Suppressor macrophage treated with lipopolysaccharide for 1 hour (primary cell): ENCODE measurements at places on chromosomes 6 and 20.
A peak's percentile ranks its signal among the peaks of the same experiment; 100 is the strongest.

DNA sequence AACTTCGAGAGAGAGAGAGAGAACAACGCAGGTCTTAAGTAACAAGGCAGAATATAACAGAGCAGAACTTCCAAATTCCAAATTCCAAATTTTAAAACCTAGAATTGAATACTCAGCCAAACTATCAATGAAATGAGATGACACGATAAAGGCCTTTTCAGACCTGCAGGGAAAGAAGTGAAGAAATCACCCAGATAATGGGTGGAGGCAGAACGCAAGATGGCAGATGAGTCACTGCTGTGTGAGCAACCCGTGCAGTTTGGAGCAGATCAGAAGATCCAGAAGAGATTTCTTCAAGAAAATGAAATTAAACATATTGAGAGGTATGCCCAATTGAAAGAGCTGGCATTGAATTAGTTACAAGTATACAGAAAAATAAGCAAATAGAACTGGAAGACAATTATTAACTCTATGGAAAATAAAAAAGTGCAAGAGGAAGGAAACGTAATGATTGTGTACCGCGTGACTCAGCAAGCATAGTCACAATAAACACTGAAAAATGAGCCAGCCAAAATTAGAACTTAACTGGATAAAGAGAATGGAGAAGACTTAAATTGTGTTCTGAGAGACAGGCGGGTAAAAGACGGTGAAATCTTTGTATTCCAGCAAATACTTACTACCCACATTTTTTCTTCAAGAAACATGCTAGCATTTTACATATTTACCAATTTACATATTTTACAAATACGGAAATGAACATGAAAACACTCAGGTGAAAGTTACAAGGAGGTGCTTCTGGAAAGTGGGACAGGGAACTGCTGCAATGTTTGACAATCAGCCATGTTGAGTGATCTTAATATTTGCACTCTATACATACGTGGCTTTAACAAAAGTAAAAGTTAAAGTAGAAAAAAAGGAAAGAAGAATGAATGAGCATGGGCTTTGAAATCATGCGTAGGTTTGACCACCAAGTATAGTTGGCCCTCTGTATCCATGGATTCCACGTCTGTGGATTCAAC lies 87.9 kb upstream of the CDYL start:
- DNase-seq = peak; percentile 80

DNA sequence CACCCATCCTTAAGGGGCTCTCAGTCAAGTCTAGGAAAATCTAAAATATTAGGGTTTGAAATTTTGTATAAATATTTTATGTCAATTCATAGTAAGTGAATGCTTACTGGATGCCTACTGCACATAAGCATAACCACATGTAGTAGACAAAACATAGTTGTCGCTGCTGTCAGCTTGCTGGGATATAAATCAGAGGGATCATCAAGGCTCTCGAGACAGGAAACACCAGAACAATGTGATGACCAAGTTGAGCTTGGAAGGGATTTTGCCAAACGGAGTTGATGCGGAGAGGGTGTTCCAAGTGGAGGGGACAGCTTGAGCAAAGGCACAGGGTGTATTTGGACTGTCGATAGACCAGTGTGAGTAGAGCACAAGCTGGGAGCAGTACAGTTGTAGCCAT lies 105.8 kb upstream of the SUPT3H start:
- DNase-seq = no peak

GRCh38 chr6:44079672-44080071 lies 47.6 kb downstream of the MRPL14 start:
- no peak for DNase-seq

DNA sequence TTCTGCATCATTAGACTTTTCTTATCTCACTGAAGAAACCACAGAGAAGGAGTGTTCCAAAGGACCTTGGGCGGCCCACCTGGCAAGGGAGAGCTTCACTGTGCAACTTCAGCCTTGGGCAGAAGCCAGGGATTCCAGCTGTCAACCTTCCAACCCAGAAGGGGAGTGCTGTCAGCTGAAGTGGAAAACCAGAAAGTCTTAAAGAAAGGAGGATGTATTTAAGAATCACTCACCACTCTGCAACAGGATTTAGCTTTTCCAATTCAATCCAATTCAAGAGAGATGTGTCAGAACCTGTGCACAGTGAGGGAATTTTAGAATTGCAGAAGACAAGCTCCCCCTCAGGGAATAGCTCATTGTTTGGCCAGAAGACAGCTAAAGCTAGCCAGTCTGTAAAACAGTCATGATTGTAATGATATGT lies 553.7 kb downstream of the CD83 start:
- DNase-seq = peak; percentile 68

DNA sequence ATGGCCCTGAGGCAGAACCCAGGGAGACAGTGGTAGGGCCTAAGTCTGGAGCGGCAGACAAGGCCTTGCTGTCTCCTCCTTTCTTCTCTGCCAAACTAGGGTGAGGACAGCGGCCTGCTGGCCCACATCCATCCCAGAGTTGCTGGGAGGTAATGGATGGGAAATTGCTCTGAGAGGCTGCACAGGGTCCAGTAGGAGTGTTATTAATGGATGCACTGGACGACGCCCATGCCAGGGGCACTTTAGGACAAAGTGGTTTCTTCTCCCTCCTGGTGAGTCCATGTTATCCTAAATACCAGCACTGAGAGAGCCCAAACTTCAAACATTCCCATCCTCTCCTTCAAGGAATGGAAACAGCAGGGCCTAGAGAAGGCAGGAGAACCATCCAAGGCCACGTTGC lies 28.3 kb upstream of the PREX1 start:
- no peak for DNase-seq

DNA sequence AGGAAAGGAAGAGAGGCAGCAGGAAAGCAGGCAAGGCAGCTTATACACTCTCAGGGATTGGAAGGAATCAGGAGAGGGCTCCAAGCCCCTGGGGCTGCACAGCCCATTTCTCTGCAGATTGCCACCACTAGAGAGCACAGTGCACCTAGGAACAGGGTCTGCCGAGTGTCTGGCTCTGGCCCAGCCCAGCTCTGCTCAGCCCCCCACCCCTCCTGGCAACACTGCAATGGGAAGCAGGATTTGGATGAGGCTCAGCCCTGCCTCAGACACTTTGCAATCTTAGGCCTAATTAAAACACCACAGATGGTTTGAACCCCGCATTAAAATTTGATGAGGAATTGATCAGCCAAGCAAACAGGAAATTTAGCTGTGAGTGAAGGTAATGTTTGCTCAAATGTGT lies 252.7 kb downstream of the DHX35 start:
- DNase-seq = no peak

DNA sequence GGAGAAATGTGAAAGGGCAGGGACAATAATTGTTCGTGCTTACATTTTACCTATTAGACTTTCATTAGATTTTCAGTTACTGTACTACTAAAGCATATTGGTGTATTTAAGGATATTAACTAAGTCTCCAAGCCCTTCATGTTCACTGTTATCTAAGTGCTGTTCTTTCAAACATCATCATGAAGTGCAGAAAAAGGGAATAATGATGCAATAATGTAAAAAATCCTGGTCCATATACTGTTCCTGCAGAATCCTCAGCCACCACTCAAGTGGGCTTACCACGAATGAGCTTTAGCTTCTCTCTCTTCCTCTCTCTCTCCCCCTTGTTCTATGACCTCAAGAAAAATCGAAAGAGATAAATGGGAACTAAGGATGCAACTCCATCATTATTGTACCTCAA lies 600.7 kb downstream of the UTRN start:
- no peak for DNase-seq

- no peak for DNase-seq
These were observed 36.1 kb downstream of the GMPR start for GRCh38 chr6:16274483-16274882.

- no peak for DNase-seq
These were observed 46.3 kb downstream of the TBPL1 start for GRCh38 chr6:133999305-133999704.

DNA sequence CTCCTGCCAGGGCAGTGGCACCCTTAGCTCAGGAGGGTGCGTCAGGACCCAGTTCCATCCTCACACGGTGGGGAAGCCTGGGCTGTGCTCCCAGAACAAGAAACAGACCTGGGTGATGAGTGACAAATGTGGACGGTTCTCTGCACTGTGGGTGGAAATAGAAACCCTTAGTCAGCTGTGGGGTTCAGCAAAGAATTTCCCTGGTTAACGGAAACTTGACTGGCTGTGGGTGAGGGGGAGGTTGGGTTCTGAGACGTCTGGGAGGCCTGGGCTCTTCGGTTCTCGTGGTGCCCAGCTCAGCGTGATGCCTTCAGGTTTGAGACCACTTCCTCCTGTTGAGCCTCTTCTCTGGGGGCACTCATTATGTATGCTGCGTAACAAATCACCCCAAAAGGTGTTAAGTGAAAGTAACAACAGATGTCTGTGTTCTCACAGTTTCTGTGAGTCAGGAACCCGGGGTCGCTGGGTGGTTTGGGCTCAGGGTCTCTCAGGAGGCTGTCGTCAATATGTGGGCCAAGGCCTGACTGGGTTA lies 53.1 kb upstream of the FAM83D start:
- no peak for DNase-seq

- DNase-seq = no peak
These were observed 81.0 kb upstream of the FAM8A1 start for GRCh38 chr6:17519120-17519519.

- DNase-seq = no peak
These were observed 255.7 kb upstream of the PRND start for GRCh38 chr20:4465855-4466545.

DNA sequence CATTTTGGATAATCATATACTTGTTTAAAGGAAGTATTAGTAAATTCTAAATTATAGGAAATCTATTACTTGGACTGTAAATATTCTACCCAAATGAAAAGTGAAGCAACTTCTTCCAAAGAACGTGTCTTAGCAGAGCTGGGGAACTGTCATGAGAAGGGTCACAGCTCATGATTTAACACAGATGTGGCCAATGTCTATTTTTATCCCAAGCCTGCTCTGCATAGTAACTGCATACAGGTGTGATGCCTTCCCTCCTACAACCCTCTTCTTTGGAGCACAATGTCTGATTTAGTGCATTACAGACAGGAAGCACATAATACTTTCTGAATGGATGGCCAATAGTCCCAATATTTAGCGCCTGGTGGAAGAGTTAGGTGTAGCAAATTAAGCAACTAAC lies 138.7 kb upstream of the THEMIS start:
- DNase-seq = no peak

DNA sequence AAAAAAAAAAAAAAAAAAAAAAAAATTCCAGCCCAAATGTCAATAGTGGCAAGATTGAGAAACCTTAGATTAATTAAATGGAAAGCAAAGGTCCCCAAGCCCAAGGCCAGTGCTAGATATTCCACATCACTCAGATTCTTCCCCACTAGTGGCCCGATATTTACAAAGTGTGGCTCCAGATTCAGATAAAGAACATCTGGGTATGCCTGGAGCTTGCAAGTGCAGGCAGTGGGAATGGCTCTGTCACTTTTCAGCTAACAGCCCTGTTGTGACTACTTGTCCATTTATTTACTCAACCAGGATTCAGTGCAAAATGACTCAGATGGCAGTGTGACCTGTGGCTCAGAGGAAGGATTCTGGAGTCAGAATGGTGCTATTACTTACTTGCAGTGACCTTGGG lies 8.2 kb upstream of the KCNB1 start:
- no peak for DNase-seq

DNA sequence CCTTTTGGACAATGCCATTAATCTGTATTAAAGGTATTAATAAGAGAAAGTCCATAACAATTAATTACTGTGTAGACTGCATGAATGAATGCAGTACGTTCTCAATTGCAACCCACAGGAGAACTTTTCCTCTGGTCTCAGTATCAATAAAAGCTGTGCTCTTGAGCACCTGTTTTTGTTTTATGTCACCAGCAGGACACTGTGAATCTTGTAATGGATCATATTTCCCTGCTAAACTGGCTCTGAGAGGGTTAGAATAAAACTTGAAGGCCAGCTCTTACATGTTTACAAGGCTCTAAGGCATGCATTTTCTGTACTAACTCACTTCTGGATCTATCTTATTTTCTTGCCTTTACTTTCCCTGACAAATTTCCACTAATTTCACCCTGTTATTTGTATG lies 214.3 kb upstream of the PLN start:
- DNase-seq = no peak

DNA sequence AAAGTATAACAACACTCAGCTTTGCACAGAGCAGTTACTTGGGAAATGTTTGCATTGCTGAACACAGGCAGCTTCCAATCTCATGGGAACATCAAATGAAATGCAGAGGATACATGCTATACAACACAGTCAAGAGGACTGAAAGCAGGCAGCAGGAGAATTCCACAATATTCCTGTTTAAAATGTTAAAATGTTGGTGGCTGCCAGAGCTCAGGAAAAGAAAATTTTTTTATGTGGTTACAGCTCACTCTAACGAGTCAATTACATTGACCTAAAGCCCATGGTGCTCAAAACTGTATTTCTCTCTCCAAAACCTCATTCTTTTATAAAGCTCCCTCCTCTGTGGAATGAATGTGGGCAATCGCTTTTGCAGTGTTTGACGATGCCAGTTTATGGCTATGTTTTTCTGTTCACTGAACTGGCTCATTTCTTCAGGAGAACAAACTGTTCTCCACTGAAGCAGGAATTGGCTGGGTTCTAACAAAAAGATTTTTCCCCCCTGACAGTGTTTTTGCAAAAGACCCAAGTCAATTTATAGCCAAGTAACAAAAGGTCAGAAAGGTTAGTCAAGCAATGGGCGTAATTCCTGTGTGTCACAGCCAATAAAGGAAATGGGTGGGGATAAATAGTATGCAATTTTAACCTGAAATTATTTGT lies 69.0 kb downstream of the ZHX3 start:
- no peak for DNase-seq

GRCh38 chr20:20293691-20294385 lies 74.1 kb upstream of the INSM1 start:
- DNase-seq = no peak

DNA sequence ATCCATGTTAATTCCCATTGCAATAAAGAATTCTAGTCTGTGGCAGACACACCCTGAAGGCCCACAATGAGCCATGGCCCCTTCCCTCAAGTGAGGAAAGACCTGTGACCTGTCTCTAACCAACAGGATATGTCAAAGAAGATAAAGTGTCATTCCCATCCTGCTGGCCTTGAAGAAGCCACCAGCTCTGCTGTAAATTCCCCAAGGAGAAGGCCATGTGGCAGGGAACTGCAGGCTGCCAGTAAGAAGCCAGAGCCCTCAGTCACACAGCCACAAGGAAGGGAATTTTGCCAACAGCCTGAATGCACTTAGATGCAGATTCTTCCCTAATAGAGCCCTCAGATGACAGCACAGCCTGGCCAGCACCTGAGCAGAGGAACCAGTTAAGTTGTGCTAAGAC lies 24.8 kb downstream of the VIP start:
- no peak for DNase-seq

- DNase-seq = no peak
These were observed 122.7 kb downstream of the GFRAL start for GRCh38 chr6:55450005-55450404.

DNA sequence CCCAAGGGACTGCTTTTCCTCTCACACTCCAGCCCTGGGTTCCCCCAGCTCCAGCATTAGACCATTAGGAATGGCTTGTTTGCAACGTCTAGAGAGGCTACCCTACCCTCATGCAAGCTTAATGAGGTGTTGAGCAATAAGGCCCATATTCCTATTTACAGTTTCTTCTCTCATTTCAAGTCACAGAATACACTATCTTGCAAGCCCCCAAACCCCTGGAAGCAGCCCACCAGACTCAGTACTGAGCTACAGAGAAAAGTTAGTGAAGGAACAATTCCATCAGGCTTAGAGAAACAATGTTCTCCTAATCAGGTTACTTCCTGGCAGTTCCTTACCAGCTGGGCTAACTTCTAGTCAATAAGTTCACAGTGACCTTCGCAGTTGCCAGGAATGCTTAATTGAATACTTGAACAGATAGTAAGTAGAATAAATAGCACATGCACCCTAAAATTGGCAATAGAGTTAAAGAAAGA lies 606.5 kb upstream of the NOX3 start:
- no peak for DNase-seq

GRCh38 chr6:1617466-1618310 lies 8.0 kb downstream of the FOXC1 start:
- no peak for DNase-seq
